ENCODE measurements at places on chromosomes 2 and 18.
A peak's percentile ranks its signal among the peaks of the same experiment; 100 is the strongest.

GRCh38 chr18:48546396-48546795 is 7.6 kb downstream of the CTIF start:
- peak; percentile 60 for DNase-seq

- DNase-seq, result peak; percentile 79
Measured at GRCh38 chr2:66587216-66587615, 152.3 kb downstream of the MEIS1 start.

DNA sequence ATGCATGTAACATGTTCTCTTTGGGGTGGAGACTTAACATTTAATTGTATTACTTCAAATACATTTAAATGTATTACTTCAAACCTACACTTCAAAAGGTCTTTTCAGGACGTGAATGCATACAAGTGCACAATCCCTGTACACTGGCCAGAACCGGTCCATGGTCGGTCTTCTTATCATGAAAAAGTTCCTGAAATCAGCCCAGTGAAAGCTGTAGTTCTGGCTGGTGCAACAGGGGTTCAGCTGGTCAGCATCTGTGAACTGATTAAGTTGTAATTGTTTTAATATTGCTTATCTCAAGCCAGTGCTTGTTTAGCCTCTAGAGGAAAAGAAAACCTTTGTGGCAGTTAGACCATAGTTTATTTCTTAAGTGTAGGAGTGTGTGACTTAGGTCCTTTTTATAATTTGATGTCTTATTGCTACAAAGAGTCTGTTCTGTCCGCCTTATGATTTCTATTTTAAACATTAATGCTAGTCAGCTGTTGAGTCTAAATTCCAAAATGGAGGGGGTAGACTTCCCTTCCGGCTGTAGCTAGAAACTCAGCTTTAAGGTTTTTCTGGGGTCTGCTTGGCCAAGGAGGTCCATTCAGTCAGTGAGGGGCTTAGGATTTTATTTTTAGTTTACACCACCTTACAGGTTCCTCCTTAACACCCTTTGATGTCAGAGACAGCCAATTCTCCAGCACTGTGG is 768 bp upstream of the CYBRD1 start:
- DNase-seq, result no peak

DNA sequence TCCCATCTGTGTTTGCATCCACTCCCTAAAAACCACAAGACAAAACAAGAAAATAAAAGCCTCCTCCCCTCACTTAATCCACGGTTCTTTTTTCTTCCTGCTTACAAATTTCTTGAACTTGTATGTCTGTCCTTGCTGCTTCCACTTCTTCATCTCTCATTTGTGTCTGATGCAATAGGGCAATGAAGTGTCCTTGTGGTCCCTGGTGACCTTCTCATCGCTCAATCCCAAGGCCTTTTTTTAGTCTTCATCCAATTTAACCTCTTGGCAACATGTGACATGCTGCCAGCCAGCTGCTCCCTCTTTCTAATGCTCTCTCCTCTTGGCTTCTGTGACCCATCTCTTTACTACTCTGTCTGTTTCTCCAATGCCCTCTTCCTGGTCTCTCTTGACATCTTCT is 87.6 kb downstream of the SEMA4F start:
- DNase-seq, result no peak

DNA sequence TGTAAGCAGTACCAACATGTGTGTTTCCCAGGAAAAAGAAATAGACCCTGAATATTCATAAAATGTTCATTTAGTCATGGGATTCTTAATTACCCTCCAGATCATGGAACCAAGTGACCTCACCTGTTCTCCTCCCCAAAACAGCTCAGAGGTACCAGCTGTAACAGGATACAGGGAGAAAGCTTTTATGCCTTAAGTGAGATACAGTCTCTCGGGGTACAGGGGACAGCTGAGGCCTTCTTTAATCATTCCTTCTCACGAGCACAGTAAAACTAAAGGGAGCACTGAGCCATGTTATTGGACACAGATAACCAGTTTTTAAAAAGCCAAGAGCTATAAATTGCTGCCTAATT is 16.6 kb downstream of the EPHA4 start:
- no peak for DNase-seq

- DNase-seq, result peak; percentile 28
Measured at GRCh38 chr2:238438856-238439849, 12.4 kb downstream of the ASB1 start.

- no peak for DNase-seq
Measured at GRCh38 chr18:44473394-44474066, 207.2 kb upstream of the SETBP1 start.

GRCh38 chr18:73503326-73503725 is 635.5 kb upstream of the NETO1 start:
- no peak for DNase-seq

DNA sequence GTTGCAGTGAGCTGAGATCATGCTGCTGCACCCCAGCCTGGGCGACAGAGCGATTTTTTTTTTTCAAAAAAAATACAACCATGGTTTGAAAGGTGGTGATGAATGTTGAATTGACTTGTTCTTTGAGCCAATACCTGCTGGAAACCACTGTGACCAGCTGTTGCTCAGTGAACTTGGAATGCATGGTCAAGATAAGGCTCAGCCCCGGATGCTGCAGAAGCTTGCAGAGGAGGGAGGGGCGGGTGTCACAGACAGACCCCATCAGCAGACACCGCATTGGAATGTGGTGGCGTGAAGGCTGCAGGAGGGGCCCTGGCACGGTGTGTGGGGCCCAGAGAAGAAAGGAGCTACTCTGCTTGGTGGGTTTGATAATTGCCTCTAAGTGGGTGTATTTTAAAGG is 91.6 kb downstream of the ITGB1BP1 start:
- peak; percentile 96 for DNase-seq

- no peak for DNase-seq
Measured at GRCh38 chr18:46297621-46298020, 193.4 kb downstream of the HAUS1 start.

DNA sequence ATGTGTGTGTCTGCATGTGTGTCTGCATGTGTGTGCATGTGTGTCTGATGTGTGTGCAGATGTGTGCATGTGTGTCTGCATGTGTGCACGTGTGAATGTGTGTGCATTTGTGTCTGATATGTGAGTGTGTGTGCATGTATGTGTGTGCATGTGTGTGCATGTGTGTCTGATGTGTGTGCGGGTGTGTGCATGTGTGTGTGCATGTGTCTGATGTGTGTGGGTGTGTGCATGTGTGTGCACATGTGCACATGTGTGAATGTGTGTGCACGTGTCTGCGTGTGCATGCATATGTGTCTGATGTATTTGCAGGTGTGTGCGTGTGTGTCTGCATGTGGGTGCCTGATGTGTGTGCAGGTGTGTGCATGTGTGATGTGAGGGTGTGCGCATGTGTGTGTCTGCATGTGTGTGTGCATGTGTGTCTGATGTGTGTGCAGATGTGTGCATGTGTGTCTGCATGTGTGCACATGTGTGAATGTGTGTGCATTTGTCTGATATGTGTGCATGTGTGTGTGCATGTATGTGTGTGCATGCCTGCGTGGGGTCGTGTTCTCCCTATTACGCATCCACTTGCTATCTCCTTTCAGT is 470.1 kb upstream of the HS6ST1 start:
- DNase-seq, result no peak

DNA sequence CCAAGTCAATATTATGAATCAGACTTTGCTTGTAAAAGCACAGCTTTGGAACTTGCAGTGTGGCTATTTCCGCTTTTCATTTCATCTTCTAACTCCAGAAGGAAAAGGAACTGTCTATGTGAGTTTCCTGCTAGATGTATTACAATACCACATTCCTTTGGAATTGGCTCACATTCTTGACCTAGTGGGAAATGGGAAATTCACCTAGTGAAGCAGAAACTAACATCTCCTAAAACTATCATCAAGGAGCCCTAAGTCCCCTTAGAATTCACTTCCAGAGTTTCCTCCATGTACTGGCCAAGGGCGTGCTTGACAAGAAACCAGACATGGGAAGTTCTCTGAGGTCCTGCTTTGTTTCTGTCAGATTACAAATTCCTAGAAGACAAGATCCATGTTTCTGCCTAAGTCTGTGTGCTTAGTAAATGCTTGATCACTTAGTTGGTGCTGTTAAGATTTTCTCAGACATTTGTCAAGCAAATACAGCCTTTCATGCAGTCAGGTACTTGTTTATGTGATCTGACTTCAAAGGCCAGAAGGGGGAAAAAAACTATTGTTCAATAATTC is 275.7 kb upstream of the FN1 start:
- DNase-seq, result peak; percentile 69

- DNase-seq, result peak; percentile 62
Measured at GRCh38 chr18:2905854-2906703, 59.3 kb downstream of the EMILIN2 start.

DNA sequence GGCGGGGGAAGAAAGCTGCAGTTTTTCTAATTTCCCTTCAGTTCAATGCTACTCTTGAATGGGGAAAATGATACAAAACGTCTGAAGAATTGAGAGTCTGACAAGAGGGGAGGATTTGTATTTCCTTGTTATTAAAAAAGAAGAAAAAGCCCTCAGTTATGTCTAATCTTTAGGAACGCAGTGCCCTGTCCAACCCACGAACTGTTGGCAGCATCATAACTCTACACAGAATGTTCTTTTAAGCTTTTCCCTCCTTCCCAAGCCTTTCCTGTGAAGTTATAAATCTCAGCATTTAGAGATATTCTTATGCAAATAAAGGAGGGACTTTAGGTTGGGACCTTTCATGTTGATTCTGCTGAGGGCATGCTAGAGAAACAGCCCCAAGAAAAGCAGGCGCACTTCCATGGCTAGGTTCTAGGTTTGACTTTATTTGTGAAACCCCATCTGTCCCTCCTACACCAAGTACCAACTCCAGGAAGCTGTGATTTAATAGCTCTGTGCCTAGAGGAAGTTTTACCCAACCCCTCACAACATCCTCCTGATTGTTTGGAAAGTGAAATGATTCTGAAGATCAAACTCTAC is 288.6 kb downstream of the SETBP1 start:
- no peak for DNase-seq

DNA sequence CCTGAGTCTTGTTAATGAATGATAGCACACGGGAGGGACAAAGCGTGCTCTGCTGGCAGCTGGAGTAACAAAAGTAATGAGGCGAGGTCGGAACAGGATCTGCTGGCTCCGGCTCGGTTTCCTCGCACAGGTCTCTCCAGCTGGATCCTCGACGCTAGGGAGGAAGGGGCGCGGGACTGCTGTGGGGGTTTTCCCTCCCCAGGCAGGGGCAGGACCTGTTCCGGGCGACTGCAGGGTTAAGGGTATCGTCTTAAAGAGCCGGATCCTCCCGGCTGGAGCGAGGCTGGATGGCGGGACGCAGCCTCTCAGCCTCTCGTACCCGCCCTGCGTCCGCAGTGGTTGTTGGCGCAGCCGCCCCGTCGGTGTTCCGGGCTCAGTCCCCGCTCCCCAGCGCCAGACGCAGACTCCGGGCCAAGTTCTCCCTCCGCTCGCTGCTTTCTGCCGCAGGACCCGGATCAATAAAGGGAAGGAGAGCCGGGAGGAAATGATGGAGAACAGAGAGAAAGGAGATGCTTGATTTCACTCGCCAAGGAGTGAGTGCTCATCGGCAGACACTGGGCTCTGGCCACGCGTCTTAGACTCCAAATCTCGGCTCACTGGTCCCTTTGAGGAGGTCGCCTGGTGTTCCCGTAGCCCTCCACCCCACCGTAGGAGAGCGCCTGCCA is 1.1 kb upstream of the LIPG start:
- DNase-seq, result peak; percentile 52

DNA sequence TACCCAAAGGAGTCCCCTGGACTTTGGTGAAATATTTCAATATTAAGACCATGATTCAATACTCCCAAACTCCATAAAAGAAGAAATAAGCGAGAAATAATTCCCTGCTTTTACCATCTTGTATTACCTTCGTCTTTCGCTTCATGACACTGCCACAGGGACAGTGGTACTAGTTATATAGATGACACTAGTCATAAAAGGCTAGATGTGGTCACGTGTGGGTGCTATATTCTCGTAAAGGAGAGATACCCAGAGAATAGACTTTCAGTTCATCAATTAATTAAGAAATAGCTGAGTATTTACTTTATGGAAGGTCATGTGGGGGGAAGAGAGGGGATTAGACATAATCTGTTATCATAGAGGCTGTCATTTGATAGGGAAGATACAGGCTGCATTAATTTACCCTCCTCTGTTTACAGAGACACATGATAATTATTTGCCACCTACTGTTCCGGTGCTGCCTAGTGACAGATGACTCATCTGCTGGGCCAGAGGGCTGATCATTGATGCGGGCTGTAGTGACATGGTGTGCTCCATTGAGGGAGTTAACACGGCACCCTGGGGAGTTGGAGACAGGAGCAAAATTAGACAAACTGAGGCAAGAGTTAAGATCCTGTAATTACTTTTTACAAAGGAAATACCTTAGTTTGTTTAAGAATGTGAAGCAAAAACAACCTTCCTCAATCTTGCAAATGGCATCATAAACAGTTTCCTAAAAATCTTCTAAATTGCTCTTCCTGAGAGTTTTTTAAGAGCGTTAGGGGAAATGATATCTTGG is 78.2 kb upstream of the ITGB6 start:
- peak; percentile 51 for DNase-seq

- peak; percentile 92 for DNase-seq
Measured at GRCh38 chr2:15577071-15577735, 14.5 kb upstream of the DDX1 start.

- DNase-seq, result no peak
Measured at GRCh38 chr2:155692856-155693255, 639.7 kb downstream of the NR4A2 start.

- no peak for DNase-seq
Measured at GRCh38 chr2:201532686-201533304, 81.3 kb downstream of the STRADB start.

- no peak for DNase-seq
Measured at GRCh38 chr2:110993557-110994231, 127.0 kb upstream of the BCL2L11 start.

DNA sequence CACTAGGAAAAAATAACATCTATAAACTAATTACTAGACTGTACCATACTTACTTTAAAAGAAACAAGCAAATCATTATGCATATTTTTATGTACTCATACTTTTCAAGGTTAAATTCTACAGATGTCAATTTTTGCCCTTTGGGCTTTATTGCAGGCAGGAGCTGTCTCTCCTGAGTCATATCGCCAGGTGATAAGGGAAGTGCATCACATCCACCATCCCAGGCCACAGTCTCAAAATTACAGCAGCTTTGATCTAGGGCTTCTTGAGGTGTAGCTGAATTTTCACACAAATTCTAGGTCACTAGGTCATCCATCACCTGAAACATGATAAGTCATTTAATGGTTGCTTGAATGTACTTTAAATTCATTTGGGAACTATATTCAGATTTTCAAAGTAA is 38.4 kb upstream of the FRZB start:
- no peak for DNase-seq

DNA sequence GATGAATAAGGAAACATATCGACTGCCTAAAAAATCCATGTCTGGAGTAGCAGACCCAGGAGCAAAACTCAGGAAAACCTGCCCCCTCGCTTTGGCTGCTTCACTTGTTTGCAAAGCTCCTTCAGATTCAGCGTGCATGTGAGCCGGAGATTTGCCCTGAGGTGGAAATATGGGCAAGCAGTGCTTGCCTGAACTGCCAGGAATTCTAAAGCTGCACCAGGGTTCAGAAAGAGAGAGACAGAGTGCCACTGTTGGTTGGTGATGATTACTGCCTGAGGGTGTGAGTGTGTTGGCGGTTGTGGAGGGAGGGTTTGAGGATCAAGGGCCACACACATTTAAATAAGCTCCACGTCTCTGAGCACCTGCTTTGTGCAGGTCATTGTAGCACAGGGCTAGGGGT is 139.6 kb upstream of the RGPD4 start:
- DNase-seq, result no peak

GRCh38 chr2:168159754-168160585 is 87.4 kb downstream of the STK39 start:
- no peak for DNase-seq

GRCh38 chr2:227461811-227462461 is 10.0 kb upstream of the AGFG1 start:
- no peak for DNase-seq

GRCh38 chr2:178429336-178429735 is 21.6 kb downstream of the PRKRA start:
- DNase-seq, result no peak

Measured in mesendoderm (in vitro differentiated cells).